ENCODE measurements at places on chromosomes 2 and 18. TPM values are rescaled to one million over a fixed set of nuclear protein-coding genes. Genes with fewer than 3 reads are reported as not detected.

- DNase-seq: peak; percentile 59
These were observed 7.4 kb upstream of the RMC1 start for GRCh38 chr18:23495723-23496440.

ADAM23 gene
- 0.13 TPM for total RNA-seq

DNA sequence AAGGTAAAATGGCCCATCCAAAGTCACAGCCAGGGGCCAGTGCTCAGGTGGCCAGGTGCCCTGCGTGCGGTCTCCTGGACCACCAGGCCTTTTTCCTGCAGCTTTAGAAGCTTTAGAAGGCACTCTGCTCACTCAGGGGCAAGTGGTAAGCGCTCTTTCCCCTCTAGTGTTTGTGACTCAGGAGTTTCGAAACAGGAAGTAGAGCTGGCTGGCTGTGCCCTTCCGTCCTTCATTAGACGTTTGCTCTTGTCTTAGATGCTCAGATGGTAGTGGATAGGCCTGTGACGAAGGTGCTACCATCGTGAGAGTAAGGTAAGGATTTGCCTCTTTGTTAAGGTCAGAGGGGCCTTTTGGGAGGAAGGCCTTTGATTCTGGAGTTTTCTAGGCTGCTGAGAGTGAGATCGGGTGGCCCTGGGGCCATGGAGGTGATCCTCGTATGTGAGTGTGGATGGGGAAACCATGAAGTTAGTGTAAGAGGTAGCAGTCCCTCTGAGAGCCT, at the start of gene CASP8:
Gene CASP8, plus strand, starts transcription at position 235 of the 499 bp plus-strand sequence. CDS start 5,951 bp downstream, outside the sequence.
- DNase-seq: peak; percentile 67

GMCL1 gene
- 9.5 TPM for total RNA-seq

- no peak for DNase-seq
These were observed 54.5 kb upstream of the TMEM18 start for GRCh38 chr2:731711-732110.

GRCh38 chr2:73022024-73022568, 49.4 kb downstream of the SFXN5 start:
- DNase-seq: no peak

DNA sequence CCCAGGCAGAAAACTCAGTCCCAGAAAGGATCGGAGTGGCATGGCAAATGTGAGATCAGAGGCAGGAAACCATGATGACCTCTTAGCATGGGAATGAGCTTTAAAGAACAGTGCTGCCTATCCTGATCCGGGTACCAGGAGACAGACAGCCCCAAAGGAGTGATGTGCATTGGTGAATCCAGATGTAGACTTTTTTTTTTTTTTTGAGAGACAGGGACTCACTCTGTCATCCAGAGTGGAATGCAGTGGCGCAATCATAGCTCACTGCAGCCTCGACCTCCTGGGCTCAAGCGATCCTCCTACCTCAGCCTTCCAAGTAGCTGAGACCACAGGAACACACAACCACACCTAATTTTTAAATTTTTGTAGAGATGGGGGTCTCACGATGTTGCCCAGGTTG, 122.7 kb downstream of the VAPA start:
- DNase-seq: peak; percentile 15

SPATA3 gene
- total RNA-seq: not detected

AQP4 gene
- not detected for total RNA-seq

CHN1 gene
- total RNA-seq: 2.6 TPM

RGPD3 gene
- total RNA-seq: 0.26 TPM

GRCh38 chr2:140905083-140905781, 1225.6 kb downstream of the LRP1B start:
- DNase-seq: no peak

GRCh38 chr18:24446953-24447538, 13.4 kb upstream of the HRH4 start:
- DNase-seq: no peak

DNA sequence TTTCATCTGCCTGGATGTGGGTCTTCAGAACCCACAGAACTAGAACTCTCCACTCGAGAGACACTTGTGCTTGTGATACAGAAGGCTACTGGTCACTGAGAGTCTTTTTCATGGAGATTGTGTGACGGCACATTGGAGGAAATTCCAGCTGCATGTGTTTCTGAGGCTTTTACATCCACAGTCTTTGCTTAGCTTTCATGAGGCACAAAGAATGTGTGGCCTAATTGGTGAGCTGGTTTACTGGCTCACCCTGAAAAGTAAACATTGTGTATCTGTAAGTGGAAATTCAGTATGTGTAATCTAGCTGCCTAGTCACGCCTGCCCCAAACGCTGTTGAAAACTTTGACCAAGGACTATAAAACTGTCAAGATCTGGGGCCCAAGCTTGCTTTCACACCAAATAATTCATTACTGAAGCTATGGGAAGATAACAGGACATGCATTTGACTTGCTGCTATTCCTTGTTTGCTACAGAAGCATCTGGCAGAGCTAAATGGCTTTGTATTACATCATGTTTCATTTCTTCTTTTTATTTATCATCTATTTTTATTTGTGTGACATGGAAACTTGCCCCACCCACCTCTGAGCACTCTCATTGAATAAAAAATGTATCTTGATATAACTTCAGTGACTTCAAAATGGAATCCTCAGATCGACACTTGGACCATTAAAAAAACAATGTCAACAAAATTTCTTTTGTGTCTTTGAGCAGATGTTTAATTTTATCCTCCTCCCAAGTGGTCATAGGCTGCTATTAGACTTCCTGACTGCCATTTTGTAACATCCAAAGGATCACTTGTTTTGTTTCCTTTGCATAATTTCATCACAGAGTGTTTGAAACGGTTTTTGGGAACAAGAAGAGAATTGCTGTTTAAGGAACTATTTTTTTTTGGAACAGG, 80.2 kb downstream of the EFEMP1 start:
- peak; percentile 98 for DNase-seq

- peak; percentile 21 for DNase-seq
These were observed 1.4 kb downstream of the OLA1 start for GRCh38 chr2:174246944-174247381.

DNA sequence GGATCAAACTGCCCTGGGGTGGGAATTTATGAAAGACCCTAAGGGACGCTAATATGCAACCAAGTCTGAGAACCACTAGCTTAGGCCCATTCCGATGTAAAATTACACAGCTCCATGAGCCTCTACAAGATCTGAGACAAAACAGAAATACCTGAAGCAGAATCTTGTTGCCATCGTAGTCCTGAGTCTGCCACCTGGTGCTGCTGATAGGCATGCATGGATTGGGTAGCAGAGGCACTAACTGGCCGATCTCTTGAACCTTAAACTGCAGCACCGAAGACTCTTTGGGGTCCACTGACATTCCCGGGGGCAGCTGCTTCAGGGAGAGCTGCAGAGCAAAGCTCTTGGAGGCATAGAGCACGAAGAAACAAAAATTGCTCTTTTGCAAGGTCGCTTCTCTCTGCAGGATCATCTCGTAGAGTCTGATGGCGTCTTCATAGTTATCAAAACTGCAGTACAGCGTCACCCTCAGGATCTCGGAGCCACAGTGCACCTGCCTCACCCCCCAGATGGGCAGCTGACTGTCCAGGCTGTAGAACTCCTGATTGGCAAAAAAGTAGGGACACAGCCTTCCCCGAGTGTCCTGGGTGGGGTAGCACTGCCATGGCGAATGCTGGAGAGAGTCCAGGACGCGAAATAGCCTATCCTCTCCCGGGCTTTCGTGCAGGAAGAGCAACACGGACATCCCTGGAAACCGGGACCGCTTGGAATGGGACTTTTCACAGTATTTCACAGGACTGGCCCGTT, 848 bp downstream of the FAM124B start:
- no peak for DNase-seq

DNA sequence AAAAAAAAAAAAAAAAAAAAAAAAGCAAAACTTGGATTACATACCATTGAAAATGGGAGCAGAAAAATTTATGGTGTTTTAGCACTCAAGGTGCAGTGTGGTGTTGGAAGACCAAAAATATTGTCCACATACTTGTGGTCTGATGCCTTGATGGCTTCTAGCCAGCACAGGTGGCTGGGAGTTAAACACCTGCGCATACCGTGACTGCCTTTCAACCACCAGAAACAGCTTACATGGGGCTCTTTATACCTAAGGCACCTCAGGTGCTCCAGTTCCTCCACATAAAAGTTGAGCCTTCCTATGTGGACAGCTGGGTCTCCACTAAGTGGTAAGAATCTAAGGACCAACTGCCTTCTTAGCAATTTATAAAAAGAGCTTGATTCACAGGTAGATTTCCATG, 802.6 kb upstream of the CELF4 start:
- peak; percentile 15 for DNase-seq

DNA sequence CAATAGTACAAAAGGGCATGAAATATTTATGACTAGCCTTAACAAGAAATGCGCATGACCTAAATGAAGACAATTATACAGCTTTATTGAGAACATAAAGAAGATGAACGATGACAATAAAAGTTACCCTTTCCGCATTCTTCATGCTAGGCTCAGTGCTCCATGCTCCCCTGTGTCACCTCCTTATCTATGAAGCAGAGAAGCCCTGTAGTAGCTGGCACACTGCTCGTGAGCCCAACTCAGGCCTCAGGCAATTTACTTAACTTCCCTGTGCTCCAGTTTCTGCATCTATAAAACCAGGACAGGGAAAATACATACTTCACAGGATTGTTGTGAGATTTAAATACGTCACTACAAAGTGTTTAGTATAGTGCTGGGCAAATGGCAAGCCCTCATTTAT, 34.5 kb upstream of the NABP1 start:
- no peak for DNase-seq

DNA sequence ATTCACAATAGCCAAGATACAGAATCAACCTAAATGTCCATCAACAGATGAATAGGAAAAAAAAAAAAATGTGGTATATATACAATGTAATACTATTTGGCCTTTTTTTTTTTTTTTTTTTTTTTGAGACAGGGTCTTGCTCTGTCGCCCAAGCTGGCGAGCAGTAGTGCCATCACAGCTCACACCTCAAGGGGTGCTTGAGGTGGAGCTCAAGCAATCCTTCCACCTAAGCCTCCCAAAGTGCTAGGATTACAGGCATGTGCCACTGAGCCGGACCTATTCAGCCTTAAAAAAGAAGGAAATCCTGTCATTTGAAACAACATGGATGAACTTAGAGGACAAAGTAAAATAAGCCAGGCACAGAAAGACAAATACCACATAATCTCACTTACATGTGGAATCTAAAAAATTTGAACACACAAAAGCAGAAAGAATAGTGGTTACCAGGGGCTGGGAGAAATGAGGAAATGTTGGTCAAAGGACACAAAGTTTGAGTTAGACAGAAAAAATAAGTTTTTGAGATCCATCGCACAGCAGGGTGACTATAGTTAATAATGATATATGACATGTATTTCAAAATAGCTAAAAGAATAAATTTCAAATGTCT, 26.0 kb downstream of the TLK1 start:
- no peak for DNase-seq

- DNase-seq: no peak
These were observed 1.0 kb downstream of the PSTPIP2 start for GRCh38 chr18:46070815-46071652.

- no peak for DNase-seq
These were observed 93.8 kb downstream of the ICOS start for GRCh38 chr2:204030322-204030721.

DNA sequence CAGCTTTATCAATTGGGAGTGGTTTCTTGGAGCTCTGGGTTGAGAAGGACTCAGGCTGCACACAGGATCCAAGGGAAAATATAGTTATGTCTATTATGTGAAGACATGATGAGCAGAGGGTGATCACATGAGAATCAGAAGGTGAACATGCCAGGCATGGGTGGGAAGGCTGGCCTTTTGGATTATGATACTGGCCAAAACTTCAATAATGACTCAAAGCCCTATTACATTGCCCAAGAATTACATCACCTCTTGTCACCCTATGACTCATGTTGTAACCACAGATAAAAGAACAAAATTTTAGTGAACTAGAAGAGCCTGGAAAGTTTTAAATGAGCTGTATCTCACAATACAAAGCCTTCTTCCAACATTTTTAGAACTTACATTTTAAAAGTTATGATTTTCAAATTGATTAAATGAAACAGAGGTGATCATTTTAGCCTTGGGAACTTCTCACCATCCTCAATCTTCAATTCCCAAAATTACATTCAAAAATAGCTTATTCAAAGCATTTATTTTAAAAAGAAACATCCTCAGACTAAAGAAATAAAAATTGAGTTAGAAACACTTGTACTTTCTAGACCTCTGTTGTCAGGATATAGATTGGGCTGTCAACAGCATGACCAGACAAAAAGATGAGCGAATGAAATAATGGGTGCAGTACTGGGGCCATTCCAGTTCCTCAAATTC, 428.3 kb downstream of the MBD2 start:
- DNase-seq: peak; percentile 94

DNA sequence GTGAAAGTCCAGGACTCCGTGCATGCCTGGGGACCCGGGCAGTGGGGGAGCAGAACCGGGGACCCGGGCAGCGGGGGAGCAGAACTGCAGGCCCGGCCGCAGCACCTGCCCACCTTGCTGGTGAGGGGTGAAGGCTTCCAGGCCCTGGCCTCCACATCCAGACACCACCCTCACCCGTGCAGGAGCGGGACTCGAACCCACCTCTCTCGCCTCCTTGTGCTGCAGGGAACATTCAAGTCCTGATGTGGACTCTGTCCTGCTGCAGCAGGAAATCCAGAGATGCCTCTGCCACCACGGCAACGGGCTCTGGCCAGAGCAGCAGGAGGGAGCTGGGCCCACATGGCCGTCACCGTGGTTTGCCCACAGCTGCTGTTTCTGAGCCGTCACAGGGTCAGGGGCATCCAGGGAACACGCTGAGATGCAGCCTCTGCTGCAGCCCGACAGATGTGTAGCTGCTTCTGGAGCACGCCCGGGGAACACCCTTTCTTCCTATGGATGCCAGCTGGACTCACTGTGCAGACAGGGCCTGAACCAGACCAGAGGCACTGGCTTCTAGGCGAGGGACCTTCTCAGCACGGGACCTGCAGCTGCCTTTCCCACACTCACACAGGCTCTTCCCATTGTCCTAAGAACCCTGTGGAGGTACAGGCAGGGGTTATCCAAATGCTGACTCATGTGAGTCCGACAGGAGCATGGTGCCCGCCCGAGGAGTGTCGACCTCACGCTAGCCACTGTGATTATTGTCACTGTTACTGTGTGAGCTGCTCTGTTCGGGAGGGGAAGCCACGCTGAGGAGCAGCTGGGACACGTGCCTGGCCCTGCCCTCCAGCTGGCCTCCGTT, 89.2 kb upstream of the CTDP1 start:
- no peak for DNase-seq

GRCh38 chr2:161424394-161424769, 8.3 kb downstream of the TBR1 start:
- no peak for DNase-seq

NCKAP5 gene
- 0.26 TPM for total RNA-seq

- DNase-seq: no peak
These were observed 33.0 kb upstream of the SNED1 start for GRCh38 chr2:240965296-240965904.

GRCh38 chr2:211396815-211397214, 840.4 kb downstream of the CPS1 start:
- no peak for DNase-seq

GRCh38 chr2:100670232-100670631, 107.4 kb downstream of the PDCL3 start:
- no peak for DNase-seq

- peak; percentile 27 for DNase-seq
These were observed 68.1 kb downstream of the RMDN2 start for GRCh38 chr2:37993143-37993542.

Measured in bronchial epithelial cell (primary cell).